Kidney epithelial cell (primary cell): ENCODE measurements at places on chromosomes 4 and X. TPM values are rescaled to one million over a fixed set of nuclear protein-coding genes. Genes with fewer than 3 reads are reported as not detected.

Gene CHIC2
- 28.9 and 32.7 TPM in 2 replicates for total RNA-seq

Gene PNMA6A
- 7.8 and 7.9 TPM in 2 replicates for total RNA-seq

DNA sequence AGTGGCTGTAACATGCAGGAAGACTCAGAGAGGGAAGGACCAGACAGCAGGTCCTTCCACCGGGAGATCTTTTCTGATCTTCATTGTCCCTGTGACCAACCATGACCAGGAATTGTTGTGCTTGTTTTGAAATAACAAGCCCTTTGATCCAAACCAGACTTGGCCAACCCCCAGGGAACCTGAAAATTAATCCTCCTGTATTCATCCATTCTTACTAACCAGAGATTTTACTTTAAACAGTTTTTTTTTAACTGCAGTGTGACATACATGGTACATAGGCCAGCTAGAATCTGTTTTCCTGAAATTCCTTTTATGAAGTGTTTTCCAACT is 4.0 kb downstream of the WFS1 start:
- DNase-seq, result no peak

GRCh38 chr4:66606908-66607307 is 936.6 kb upstream of the EPHA5 start:
- DNase-seq, result no peak
